ENCODE measurements at places on chromosomes 6 and 20.

- no peak for DNase-seq
Observed at GRCh38 chr20:5657190-5657875, 92.9 kb upstream of the SHLD1 start.

- DNase-seq, result no peak
Observed at GRCh38 chr6:147738516-147739162, 230.1 kb downstream of the SAMD5 start.

DNA sequence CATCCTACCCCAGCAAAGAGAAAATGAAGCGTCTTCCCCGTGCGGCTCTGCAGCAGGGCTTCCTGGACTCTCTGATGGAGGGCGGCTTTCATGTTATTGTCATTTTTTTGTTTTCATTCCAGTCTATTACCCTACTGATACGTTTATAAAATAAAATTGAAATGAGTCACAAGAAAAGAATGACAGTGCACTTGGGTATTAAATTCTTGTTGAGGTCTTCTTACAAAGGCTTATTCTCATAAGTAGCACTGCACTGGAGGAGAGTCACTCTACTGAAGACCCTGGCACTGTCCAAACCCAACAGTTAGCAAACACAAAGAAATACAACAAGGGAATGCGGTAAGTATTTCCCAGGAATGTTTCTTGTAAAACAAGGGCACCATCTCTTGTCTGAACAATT lies 379.3 kb downstream of the MAFB start:
- no peak for DNase-seq

DNA sequence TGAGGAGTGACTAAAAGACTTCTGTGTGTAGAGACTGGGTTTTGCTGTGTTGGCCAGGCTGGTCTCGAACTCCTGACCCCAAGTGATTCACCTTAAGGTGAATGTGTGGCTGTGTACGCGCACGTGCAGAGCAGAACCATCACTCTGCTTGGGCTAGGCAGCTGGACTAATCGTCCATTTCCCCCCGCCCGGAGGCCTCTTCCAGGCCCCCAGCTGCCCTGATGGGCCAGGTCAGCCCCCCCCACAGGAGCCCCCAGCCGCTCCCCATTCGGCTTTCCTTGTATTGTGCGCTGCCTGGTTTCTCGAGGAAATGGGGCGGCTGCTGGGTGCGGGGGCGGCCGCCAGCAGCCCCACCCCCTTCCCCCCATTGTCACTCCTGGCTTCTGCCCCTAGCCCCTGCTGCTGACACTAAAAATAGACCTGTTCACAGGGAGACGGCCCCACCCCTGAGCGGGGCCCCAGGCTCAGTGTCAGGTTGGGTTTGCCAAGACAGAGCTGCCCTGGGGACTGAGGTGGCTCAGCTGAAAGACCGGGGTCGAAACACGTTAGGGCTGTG lies 24.6 kb upstream of the CSNK2A1 start:
- no peak for DNase-seq

- DNase-seq, result no peak
Observed at GRCh38 chr20:64049878-64050260, 430 bp upstream of the SOX18 start.

GRCh38 chr20:3990716-3991115 lies 24.6 kb downstream of the RNF24 start:
- no peak for DNase-seq

Data from NCI-H345 (cell line).